ENCODE measurements at places on chromosomes 3 and 15.
A peak's percentile ranks its signal among the peaks of the same experiment; 100 is the strongest.

GRCh38 chr3:23320586-23321570, 117.8 kb downstream of the UBE2E2 start:
- DNase-seq = no peak

- peak; percentile 75 for DNase-seq
Measured at GRCh38 chr3:71130471-71131374, 452.8 kb downstream of the FOXP1 start.

DNA sequence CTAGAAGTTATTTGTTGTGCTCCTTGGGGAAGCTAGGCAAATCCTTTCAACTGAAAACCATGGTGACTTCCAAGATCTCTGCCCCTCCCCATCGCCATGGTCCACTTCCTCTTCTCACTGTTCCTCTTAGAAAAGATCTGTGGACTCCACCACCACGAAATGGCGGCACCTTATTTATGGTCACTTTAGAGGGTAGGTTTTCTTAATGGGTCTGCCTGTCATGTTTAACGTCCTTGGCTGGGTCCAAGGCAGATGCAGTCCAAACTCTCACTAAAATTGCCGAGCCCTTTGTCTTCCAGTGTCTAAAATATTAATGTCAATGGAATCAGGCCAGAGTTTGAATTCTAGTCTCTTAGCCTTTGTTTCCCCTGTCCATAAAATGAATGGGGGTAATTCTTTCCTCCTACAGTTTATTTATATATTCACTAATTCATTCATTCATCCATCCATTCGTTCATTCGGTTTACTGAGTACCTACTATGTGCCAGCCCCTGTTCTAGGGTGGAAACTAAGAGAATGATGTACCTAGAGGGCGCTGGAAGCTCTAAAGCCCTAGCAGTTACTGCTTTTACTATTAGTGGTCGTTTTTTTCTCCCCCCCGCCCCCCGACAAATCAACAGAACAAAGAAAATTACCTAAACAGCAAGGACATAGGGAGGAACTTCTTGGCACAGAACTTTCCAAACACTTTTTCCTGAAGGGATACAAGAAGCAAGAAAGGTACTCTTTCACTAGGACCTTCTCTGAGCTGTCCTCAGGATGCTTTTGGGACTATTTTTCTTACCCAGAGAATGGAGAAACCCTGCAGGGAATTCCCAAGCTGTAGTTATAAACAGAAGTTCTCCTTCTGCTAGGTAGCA, 657 bp downstream of the PATL2 start:
- no peak for DNase-seq

GRCh38 chr3:76011121-76011520, 225.8 kb upstream of the ZNF717 start:
- no peak for DNase-seq

DNA sequence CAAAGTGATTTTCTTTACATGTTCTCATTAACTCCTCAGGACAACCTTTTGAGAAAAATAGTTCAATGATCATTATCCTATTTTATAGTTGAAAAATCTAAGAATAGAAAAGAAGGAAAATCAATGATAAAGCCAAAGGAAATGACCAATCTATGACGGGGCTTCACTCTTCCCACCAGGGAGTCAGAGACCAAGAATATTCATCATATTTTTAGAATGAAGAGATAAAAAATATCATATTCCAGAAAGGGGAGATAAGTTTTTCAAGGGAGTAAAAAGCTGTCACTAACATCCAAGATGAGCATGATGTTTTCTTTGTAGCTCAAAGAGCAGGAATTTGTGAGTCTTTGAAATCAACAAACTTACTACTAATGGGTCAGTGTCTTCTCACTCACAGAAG, 71.5 kb upstream of the LPP start:
- DNase-seq = no peak

Data from stimulated activated CD8-positive, alpha-beta memory T cell treated with anti-CD3 and anti-CD28 coated beads, Interleukin-4, amount 100 ng/mL, for 48 hours (primary cell).